Large intestine (tissue), 12 donors: ENCODE measurements at places on chromosomes 1 and 21. TPM values are rescaled to one million over a fixed set of nuclear protein-coding genes. Genes with fewer than 3 reads are reported as not detected.

DNA sequence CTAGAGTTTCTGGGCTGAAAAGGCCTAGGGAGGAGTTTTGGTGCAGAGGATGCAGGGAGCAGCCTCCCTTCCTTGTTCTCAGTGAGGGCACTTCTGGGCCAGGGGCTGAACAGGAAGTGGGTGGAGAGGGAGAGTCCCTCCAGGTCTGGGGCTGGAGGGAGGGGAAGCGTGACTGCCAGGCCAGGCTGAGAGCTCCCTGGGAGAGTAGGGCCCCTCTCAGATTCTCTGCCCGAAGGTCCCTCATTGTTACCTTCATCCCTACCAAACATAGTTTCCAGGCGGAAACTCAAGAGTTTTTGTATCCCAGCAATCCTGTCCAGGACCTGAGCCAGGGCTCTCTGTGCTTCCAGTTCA lies 36.8 kb downstream of the CITED4 start:
- DNase-seq: no peak
- H3K27me3 ChIP-seq: no peaks in the 10 kb centered on the region
- H3K4me3 ChIP-seq: no peak overlapping the region
- H3K36me3 ChIP-seq: no peaks in the 10 kb centered on the region
- no peaks in the 10 kb centered on the region for H3K4me1 ChIP-seq
- H3K27ac ChIP-seq: no peak overlapping the region

LEPROT gene
- polyA plus RNA-seq: 66.1 TPM

GRCh38 chr1:112694363-112694929 lies 12.5 kb downstream of the RHOC start:
- no peaks in the 10 kb centered on the region for H3K27me3 ChIP-seq
- H3K27ac ChIP-seq: no peak overlapping the region
- DNase-seq: no peak
- peaks cover 25% of the 10 kb centered on the region for H3K4me1 ChIP-seq
- peaks cover 83% of the 10 kb centered on the region for H3K36me3 ChIP-seq

GRCh38 chr1:32172621-32173245 lies 6.7 kb upstream of the TXLNA start:
- H3K4me1 ChIP-seq: peaks cover 4% of the 10 kb centered on the region
- H3K4me3 ChIP-seq: no peak overlapping the region
- H3K36me3 ChIP-seq: peaks cover 66% of the 10 kb centered on the region
- H3K27ac ChIP-seq: no peak overlapping the region
- no peak for DNase-seq

DNA sequence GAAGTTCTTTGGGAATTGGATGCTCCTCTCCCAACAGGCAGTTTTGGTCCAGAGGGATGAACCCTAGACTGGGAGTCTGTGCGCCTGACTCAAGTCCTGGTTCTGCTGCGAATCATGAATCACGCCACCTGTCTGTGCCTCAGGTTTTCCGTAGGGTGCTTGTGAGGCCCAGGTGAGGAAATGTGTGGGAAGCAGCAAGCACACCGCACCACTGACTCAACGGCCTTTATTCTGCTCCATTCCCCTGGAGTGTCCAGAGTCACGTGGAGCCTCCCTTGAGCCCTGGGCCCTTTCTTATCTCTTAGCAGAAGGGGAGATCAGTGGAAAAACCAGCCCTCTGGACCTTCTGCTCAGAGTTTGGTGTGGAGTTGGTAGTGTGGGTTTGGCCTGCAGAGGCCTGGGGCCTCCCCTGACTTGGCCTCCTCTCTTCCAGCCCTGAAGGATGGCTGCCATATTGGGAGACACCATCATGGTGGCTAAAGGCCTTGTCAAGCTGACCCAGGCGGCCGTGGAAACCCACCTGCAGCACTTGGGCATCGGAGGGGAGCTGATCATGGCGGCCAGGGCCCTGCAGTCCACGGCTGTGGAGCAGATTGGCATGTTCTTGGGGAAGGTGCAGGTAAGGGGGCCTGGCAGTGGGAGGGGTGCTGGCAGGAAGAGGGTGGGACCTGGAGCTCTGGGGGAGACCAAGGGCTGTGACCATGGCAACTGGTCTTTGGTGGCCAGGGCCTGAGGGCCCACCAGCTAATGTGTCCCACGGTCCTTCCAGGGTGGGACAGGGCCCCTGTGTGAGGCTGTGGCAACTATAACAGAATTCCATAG lies 21.1 kb downstream of the COQ8A start:
- no peak overlapping the region for H3K4me3 ChIP-seq
- peaks cover 25% of the 10 kb centered on the region for H3K36me3 ChIP-seq
- H3K27me3 ChIP-seq: no peaks in the 10 kb centered on the region

- H3K27ac ChIP-seq: peak overlapping the region; percentile 63
- peaks cover 7% of the 10 kb centered on the region for H3K4me1 ChIP-seq
- no peaks in the 10 kb centered on the region for H3K27me3 ChIP-seq
Observed at GRCh38 chr21:44510508-44511218, 29.3 kb downstream of the KRTAP10-1 start.

GRCh38 chr1:18482721-18483425 lies 2.1 kb downstream of the KLHDC7A start:
- H3K4me1 ChIP-seq: peaks cover 17% of the 10 kb centered on the region
- no peak overlapping the region for H3K4me3 ChIP-seq
- DNase-seq: no peak

GRCh38 chr21:18318156-18318555 lies 73.5 kb downstream of the CHODL start:
- H3K4me1 ChIP-seq: no peaks in the 10 kb centered on the region
- H3K27me3 ChIP-seq: no peaks in the 10 kb centered on the region
- DNase-seq: no peak
- no peaks in the 10 kb centered on the region for H3K36me3 ChIP-seq
- no peak overlapping the region for H3K4me3 ChIP-seq

SERINC2 gene
- polyA plus RNA-seq: 65.3 TPM

KCNQ4 gene
- 2.2 TPM for polyA plus RNA-seq

GRCh38 chr1:119008483-119009311 lies 20.6 kb upstream of the TBX15 start:
- DNase-seq: peak; percentile 53
- peak overlapping the region; percentile 7 for H3K4me3 ChIP-seq
- peaks cover 9% of the 10 kb centered on the region for H3K4me1 ChIP-seq
- peaks cover 68% of the 10 kb centered on the region for H3K27me3 ChIP-seq

GRCh38 chr1:6911974-6912373 lies 126.7 kb downstream of the CAMTA1 start:
- DNase-seq: no peak
- no peaks in the 10 kb centered on the region for H3K4me1 ChIP-seq
- peaks cover 4% of the 10 kb centered on the region for H3K27me3 ChIP-seq
- H3K36me3 ChIP-seq: no peaks in the 10 kb centered on the region
- H3K4me3 ChIP-seq: no peak overlapping the region
- H3K27ac ChIP-seq: no peak overlapping the region

GRCh38 chr1:87730274-87731216 lies 401.9 kb downstream of the LMO4 start:
- H3K27ac ChIP-seq: no peak overlapping the region
- H3K27me3 ChIP-seq: no peaks in the 10 kb centered on the region
- no peak overlapping the region for H3K4me3 ChIP-seq

TMEM82 gene
- 15.6 TPM for polyA plus RNA-seq

- no peaks in the 10 kb centered on the region for H3K27me3 ChIP-seq
- no peak overlapping the region for H3K27ac ChIP-seq
- no peak overlapping the region for H3K4me3 ChIP-seq
- DNase-seq: no peak
Observed at GRCh38 chr1:63877816-63878215, 104.0 kb downstream of the ROR1 start.

PPIAL4G gene
- polyA plus RNA-seq: 0.04 TPM

DNA sequence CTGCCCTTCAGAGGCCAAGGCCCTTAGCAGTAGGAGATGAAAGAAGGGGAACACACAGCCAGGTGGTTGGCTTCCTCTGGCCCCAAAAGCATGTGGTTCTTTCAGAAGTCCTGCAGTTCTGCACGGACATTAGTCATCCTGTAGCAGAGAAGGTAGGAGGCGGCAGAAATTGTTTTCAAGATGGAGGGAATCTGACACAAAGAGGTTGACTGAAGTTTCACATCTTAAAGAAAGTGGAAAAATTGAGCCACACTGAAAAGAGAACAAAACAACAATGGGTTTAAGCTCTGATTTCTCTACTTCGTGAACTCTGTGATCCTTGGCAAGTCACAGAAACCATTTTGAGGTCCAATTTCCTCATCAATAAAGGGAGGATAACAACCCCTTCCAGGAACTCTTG lies 125.3 kb upstream of the DNAH14 start:
- no peak overlapping the region for H3K4me3 ChIP-seq
- no peak overlapping the region for H3K27ac ChIP-seq
- H3K36me3 ChIP-seq: no peaks in the 10 kb centered on the region
- no peak for DNase-seq
- H3K4me1 ChIP-seq: no peaks in the 10 kb centered on the region

DNA sequence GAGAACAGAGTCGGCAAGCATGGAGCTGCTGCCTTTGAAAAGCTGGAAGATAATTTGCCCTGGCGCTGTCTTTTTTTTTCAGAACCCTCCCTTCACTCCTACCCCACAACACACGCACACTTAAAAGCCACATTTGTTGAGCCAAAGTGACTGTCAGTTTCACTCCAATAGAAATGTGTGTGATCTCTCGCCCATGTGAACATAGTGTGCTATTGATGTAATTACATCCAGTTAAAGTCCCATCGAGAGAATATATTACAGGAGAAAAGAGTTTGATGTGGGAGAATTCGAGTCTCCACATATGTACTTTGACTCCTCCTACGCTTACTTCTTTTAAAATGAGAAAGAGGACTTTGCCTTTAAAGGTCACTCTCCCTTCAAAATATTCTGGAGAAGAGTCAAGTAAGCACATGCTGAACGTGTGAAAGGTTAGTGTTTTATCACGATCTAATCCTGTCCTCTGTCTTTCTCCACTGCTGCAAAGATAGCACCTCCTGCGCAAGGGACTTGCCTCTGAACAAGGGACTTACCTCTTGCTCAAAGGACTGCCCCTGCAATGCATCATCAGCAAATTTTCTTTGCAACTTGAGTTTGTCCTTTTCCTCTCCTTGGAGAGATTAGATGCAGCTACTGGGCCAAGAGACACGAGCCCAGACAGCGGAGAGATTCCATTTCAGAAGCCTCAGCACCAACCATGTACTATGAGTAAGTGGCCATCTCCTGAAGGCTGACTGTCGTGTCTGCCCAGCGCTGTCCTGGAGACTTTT lies 613.9 kb downstream of the PTPRU start:
- no peaks in the 10 kb centered on the region for H3K4me1 ChIP-seq
- no peak for DNase-seq
- H3K36me3 ChIP-seq: no peaks in the 10 kb centered on the region
- H3K4me3 ChIP-seq: no peak overlapping the region
- H3K27ac ChIP-seq: no peak overlapping the region
- peaks cover 2% of the 10 kb centered on the region for H3K27me3 ChIP-seq

DNA sequence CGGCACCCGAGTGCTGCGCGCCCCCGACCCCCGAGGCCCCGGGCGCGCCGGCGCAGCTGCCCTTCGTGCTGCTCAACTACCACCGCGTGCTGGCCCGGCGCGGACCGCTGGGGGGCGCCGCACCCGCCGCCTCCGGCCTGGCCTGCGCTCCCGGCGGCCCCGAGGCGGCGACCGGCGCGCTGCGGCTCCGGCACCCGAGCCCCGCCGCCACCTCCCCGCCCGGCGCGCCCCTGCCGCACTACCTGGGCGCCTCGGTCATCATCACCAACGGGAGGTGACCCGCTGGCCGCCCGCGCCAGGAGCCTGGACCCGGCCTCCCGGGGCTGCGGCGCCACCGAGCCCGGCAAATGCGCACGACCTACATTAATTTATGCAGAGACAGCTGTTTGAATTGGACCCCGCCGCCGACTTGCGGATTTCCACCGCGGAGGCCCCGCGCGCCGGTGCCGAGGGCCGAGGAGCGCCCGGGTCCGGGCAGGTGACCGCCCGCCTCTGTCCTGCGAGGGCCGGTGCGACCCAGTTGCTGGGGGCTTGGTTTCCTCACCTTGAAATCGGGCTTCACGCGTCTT lies 49.0 kb downstream of the SIM2 start:
- H3K36me3 ChIP-seq: peaks cover 4% of the 10 kb centered on the region
- no peak overlapping the region for H3K4me3 ChIP-seq
- H3K27ac ChIP-seq: no peak overlapping the region
- no peaks in the 10 kb centered on the region for H3K4me1 ChIP-seq
- H3K27me3 ChIP-seq: peaks cover 35% of the 10 kb centered on the region

DNA sequence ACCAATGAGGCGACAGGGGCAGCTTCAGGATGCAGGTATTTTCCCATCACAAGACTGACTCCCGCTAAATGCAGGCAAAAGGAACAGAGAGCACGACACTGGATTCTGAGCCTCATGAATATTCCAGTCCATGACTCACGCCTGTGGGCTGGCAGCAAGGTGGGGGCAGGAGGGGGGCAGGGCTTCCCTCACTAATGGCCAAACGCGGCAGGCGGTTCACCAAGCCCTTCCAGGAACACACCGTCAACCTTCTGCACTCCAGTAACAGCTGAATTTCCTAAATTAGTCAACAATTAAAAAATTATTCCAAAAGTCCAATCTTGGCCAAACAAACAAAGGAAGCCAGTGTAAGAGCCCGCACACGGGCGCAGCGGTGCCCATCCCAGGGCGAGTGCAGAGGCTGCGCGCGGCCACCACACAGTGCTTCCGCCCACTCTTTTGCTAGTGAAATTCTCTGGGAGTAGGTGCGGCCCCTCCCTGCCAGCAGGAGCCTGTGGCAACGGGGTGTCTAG lies 12.5 kb upstream of the GPR153 start:
- peak overlapping the region; percentile 85 for H3K27ac ChIP-seq
- DNase-seq: peak; percentile 63
- no peak overlapping the region for H3K4me3 ChIP-seq

DNA sequence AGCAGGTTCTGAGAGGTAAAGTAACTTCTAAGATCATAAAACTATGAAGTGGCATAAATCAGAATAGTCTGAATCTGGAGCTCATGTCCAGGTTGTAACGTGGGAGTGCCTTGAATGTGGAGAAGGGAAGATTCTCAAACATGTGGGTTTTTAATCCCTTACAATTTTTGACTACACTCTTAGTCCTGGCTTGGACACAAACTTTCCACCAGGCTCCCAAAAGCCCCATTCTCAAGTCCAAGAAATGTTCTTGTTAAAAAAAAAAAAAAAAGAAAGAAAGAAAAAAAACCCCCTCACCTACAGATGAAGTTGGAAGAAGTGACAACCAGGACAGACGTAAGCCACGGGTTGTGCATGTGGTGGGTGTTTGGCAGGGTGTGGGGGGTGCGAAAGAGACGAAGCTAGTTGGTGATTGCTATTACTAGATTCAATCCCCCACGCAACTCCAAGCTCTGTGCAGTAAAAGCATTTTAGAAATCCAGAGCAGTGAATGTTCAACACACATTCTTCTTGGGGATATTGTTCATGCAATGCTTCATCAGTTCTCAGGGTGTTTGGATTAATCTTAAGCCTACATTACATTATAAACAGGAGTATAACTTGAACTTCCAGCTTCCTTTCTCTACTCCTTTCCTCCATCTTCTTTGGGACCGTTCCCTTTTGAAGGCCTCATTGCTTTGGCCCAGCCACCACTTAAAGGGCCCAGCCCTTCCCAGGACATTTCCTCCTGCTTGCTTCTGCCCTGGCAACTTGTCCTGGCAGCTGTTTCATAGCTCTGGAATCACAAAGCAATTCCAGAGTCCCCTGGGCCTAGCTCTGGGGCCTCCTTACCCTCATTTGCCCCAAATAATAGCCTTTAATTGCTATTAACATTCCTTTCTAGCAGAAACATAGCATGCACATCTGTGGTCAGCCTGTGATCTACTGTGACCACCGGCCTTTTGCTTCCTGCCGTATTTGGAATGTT lies 41.8 kb downstream of the PHC2 start:
- DNase-seq: no peak
- peak overlapping the region; percentile 22 for H3K27ac ChIP-seq
- no peak overlapping the region for H3K4me3 ChIP-seq
- H3K27me3 ChIP-seq: no peaks in the 10 kb centered on the region
- no peaks in the 10 kb centered on the region for H3K36me3 ChIP-seq

GRCh38 chr1:36871146-36871971 lies 163.0 kb downstream of the GRIK3 start:
- no peak overlapping the region for H3K27ac ChIP-seq
- H3K4me1 ChIP-seq: no peaks in the 10 kb centered on the region
